ENCODE measurements at places on chromosomes 4 and X.

DNA sequence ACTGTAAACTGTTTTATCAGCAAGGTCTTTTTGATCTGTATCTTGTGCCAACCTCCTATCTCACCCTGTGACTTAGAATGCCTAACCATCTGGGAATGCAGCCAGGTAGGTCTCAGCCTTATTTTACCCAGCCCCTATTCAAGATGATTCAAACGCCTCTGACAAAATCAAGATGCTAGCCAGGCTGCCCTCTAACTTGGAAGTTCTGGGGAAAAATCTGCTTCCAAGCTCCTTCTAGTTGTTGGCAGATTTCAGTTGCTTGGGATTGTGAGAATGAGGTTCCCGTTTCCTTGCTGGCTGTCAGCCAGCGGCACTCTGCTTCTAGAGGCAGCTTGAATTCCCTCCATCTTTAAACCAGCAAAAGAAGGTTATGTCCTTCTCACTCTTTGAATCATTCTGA is 34.7 kb downstream of the LUZP4 start:
- DNase-seq: no peak

GRCh38 chrX:72169008-72169728 is 12.4 kb upstream of the PIN4 start:
- no peak for DNase-seq

DNA sequence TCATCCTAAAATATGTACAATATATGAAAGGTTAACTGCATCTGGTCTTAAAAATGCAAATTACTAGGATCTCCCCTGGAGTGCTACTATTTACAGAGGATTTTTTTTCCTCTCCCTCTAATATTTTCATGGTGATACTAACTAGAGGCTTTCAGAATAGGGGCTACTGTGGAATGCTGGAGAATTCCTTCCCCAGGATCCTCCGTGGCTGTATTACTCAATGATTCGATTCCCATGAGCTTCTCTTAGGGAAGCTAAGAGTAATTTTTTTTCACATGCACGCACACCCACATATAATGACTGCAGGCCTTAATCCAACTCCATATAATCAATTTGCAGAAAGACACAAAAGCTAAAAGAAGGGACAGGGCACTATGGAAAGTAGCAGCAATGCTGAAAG is 184.7 kb downstream of the ARHGAP6 start:
- no peak for DNase-seq

DNA sequence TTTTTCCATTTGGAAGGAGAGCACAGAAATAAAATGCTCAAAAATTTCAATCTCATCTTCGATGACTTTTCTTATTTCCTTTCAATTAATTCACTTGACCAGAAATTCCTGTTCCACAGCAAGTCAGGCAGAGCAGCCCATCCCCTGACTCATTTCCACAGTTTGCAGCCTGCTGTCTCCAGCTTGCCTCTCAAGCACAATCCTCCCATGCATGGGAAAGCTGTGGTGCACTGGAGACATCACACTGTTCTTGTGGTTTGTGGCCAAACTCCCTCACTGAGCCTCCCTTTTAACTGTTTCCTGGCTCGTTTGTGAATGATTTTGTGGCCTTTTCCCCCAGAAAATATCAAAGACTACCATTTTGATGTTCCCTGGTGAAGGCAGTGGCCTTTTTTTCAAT is 114.0 kb upstream of the ENPEP start:
- no peak for DNase-seq

- no peak for DNase-seq
These were observed 1382.2 kb downstream of the PCDH18 start for GRCh38 chr4:136150046-136150445.

GRCh38 chr4:38710053-38710452 is 46.1 kb downstream of the KLF3 start:
- no peak for DNase-seq

DNA sequence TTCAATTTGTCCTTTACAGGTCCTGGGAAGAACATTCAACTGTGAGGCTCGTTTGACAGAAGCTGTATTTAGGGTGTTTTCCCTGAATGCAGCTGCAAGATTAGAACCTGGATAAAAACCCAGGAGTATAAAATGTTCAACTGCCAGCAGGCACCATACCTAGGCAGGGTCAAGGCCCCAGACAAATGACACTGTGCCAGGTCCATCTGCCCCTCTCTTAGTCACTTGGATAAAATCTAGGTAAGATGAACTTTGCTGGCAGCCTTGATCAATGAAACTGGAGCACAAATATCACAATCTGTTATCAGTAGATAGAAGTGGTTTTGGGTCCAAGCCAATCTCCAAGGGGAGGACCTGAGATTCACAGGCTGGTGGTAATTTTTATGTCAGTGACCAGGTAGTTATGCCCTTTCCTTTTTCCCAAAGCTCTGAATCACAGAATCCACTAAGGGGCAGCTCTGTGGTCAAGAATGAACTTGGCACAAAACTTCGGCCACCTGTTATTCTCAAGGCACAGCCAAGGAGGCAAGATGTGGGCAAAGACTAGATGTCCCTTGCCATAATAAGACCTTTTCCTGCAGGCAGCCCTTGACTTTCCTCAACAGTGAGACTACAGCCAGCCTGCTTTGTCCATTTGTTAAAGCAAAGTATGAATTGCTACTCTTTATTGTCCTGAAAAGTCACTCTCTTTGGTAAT is 501.0 kb downstream of the PPARGC1A start:
- peak; percentile 84 for DNase-seq

- DNase-seq: no peak
These were observed 12.0 kb downstream of the TMEM187 start for GRCh38 chrX:153984351-153985178.

DNA sequence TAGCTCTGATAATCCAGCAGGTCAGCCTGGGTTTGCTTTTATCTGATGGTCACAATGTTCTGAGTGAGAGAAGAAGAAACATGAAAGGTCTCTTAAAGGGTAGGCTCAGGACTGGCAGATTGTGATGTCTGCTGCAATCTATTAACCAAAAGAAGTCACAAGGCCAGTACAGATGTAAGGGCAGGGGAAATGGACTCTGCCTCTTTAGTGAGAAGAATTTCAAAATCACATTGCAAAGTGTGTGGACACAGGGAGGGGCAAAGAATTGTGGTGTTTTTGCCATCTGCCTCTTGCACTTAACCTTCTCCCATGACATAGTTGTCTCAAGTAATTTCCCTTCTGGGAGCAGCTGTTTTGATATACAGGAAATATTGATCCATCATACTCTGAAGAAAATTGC is 40.9 kb downstream of the IL1RAPL1 start:
- DNase-seq: no peak

DNA sequence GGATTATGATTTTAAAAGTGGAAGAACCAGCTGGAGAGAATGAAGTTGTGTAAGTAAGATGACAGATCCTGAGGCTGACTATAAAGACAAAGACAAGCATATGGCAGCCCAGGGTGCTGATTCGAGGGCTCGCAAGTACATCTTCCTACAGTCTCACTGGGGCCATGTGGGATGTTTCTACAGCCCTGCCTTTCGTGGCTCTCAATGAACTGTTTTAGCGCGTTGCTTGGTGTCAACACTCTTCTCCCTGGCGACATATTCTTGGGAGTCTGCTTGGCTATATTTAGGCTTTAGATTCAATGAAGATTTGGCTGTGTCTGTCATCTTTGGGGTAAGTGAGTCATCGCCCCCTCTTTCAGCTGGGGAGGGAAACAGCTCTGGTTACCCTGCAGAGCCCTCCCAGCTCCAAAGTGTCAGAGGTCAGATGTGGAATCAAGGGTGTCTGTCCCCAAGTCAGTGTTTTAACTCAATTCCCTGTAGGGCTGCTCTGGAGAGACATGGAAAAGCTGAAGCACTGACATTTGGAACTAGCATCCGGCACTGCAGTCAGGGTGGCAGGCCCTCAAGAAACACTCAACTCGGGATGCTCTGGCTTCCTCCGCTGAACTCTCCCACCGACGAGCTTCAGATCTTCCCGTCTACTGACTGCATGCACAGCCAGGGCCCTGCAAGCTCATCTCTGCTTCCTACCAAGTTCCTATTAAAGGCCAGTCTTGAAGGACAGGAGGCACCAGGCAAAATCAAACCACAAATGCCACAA is 65.7 kb downstream of the GATB start:
- no peak for DNase-seq

DNA sequence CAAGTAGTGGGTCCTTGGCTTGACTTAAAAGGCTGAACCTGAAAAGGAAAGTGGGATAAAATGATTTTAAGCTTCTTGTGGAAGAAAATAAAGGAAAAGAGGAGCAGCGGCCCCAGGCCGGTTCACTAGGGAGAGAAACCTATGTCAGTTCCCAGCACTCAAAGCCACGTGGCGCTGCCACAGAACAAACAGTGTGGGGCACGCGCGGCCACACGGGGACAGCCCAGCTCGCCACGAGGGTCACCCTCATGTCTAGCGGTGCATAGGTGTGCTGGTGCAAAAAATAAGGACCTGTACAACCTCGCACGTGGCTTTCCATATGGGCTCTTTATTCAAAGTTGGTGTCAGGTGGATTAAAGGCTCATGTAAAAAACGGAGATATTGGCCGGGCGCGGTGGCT is 17.1 kb downstream of the MSANTD1 start:
- no peak for DNase-seq

DNA sequence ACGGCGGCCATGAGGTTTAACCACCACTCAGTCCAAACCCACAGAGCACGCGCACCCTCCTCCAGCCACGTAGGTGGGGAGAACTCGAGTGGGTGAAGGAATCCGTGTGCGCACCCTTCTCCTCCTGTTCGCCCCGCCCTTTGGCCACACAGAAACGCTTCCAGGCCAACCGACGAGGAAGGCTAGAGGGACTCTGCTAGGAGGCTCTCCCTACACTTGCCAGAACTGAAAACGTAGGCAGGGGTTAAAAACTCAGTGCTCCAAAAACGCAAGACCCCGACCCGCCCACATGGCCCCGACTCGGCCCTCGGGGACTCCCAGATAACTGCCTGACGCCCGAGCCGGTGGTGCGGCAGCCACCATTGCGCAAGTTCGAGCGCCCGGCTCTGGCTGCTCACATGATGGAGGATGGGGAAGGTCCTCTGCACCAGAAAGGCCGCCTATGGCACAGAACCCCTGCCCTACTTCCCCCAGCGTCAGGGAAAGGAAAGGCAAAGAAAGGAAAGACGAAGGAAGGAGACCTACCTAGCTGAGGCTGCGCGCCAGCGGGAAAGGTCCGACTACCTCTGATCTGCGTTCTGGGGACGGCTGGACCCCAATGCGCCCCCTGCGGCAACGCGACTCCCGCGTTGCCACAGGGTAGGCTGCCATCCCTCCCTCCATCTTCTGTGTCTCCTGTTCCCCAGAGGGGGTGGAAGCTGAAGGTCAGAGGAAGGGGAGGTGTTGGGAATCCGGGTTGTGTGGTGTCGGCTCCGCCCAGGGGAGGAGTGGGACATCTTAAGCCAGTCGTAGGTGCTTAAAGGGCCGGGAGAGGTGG is 201.9 kb upstream of the AGTR2 start:
- DNase-seq: no peak

- no peak for DNase-seq
These were observed 123.2 kb downstream of the RPS6KA6 start for GRCh38 chrX:84064814-84065213.

DNA sequence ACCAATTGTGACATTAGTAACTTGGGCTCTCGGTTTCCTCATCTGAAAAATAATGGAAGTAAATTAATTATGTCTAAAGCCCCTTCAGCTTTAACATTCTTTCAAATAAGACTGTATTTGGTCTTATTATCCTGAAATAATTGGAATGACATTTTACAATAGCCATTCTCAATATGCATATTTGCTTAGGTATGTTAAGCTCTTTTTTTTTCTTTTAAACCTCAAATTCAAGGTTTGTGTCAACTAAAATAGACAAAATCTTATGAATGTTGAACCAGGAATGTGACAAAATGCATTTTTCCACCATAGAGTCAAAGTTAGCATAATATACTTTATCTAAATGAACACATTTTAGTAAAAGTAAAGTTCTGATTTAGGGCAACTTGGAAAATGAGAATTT is 34.4 kb upstream of the TET2 start:
- DNase-seq: no peak

DNA sequence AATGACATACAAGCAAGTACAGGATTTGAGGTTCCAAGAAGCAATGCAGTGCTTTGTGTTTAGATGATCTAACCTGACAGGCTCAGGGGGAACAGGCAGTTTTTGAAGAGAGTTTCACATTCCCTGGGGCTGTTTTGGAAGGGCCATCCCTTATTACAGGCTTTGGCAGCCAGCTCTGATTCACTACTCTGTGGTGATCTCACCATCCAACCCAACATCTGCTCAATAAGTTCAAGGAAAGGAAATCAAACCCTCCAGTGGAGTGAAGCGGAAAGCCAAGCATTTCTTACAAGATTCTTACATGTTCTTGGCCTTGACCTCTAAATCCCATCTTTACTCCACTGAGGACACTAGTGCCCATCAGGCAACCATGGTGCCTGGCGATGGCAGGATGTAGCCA is 7.5 kb downstream of the IDS start:
- no peak for DNase-seq

- DNase-seq: no peak
These were observed 1646.4 kb upstream of the ADGRL3 start for GRCh38 chr4:59553721-59554091.

- DNase-seq: no peak
These were observed 635.6 kb upstream of the PCDH10 start for GRCh38 chr4:132513491-132513890.

- DNase-seq: peak; percentile 11
These were observed 645 bp downstream of the AMMECR1 start for GRCh38 chrX:110317061-110317819.

- no peak for DNase-seq
These were observed 326.6 kb upstream of the ATOH1 start for GRCh38 chr4:93501946-93502345.

- no peak for DNase-seq
These were observed 30.4 kb downstream of the LRIT3 start for GRCh38 chr4:109878355-109878754.

- DNase-seq: no peak
These were observed 144.8 kb downstream of the COL25A1 start for GRCh38 chr4:109157696-109158095.
